ENCODE measurements at places on chromosomes 6 and 20. TPM values are rescaled to one million over a fixed set of nuclear protein-coding genes. Genes with fewer than 3 reads are reported as not detected.

FAXC gene
- 44.8 TPM for total RNA-seq

RCAN2 gene
- 42.7 TPM for total RNA-seq

NOX3 gene
- not detected for total RNA-seq

THBD gene
- 1.8 TPM for total RNA-seq

Data from diencephalon (tissue), 1 donor.